ENCODE measurements at places on chromosomes 2 and 18. TPM values are rescaled to one million over a fixed set of nuclear protein-coding genes. Genes with fewer than 3 reads are reported as not detected.

Gene CTDSP1
- polyA plus RNA-seq = 43.7 TPM

DNA sequence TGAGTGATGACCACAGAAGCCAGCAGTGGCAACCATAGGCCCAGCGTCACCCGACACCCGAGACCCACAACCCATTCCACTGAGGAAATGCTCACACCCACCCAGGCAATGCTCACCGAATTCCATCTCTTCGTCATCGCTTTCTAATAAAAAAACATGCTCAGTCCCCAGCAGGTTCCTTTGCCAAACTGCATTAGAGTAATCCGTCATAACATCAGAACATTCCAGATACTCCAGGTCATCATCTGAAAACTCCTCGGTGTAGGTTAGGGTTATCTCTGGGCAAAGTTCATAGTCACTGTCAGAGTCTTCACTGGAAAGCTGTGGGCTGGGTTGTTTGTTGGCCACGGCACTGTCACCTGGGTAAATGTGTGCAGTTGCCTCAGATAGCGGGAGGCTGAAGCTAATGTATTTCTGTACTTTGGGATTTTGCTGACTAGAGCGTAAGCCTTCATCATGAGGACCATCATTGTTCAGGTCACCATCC, 49.3 kb downstream of the ALPK2 start:
- H3K36me3 ChIP-seq = peaks cover 3% of the 10 kb centered on the region
- DNase-seq = no peak
- H3K27me3 ChIP-seq = peaks cover 5% of the 10 kb centered on the region
- H3K27ac ChIP-seq = no peak overlapping the region
- no peak overlapping the region for H3K4me3 ChIP-seq
- peaks cover 11% of the 10 kb centered on the region for H3K4me1 ChIP-seq

GRCh38 chr18:50973367-50974126, 5.7 kb downstream of the ELAC1 start:
- no peaks in the 10 kb centered on the region for H3K27me3 ChIP-seq
- H3K27ac ChIP-seq = no peak overlapping the region
- H3K36me3 ChIP-seq = peaks cover 41% of the 10 kb centered on the region
- DNase-seq = no peak
- H3K4me3 ChIP-seq = no peak overlapping the region
- H3K4me1 ChIP-seq = peaks cover 19% of the 10 kb centered on the region

DNA sequence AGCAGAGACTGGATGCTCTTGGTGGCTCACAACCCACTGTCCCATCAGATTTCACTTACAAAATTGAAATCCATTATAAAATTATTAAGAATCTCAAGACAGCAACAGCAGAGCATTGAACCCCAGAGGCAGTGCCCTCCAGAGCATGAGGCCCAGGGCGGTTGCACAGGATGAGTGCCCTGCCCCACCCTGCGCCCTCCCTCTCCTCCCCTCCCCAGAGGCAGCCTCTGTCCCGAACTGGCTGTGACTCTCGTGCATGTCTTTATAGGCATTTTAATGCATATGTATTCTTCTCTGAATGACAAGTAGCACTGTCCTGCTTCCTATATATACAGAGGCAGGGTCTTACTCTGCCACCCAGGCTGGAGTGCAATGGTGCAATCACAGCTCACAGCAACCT, 10.4 kb downstream of the MFSD2B start:
- H3K36me3 ChIP-seq = peaks cover 6% of the 10 kb centered on the region
- no peak for DNase-seq

GRCh38 chr2:231364961-231365810, 30.3 kb upstream of the B3GNT7 start:
- peaks cover 39% of the 10 kb centered on the region for H3K4me1 ChIP-seq
- H3K27ac ChIP-seq = peak overlapping the region; percentile 9
- peaks cover 3% of the 10 kb centered on the region for H3K36me3 ChIP-seq
- DNase-seq = no peak
- no peak overlapping the region for H3K4me3 ChIP-seq

DNA sequence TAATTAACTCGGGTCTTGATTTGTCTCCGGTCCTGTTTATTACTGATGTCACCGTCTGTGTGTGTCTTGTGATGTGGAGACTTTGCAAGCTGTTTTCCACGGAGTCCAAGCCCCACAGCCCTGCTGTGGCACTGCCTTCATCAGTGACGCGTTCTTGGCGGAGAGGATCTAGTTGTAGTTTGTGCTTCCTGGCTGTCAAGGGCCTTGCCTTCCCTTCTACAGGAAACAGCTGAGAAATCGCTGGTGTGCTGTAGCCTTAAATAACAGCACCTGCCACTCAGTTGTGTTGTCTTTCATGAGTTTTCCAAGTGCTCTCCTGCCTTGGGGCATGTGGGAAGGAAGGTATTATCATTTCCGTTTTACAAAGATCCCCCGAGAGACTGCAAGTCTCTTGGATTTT, 26.3 kb downstream of the CTIF start:
- H3K4me1 ChIP-seq = no peaks in the 10 kb centered on the region
- DNase-seq = no peak
- no peak overlapping the region for H3K4me3 ChIP-seq
- H3K36me3 ChIP-seq = no peaks in the 10 kb centered on the region
- H3K27ac ChIP-seq = no peak overlapping the region

GRCh38 chr2:173191601-173192000, 116.0 kb downstream of the MAP3K20 start:
- no peak overlapping the region for H3K4me3 ChIP-seq
- no peaks in the 10 kb centered on the region for H3K4me1 ChIP-seq
- H3K36me3 ChIP-seq = no peaks in the 10 kb centered on the region
- DNase-seq = no peak
- no peak overlapping the region for H3K27ac ChIP-seq

Data from immature natural killer cell (primary cell).